ENCODE measurements at places on chromosomes 12 and 14.

DNA sequence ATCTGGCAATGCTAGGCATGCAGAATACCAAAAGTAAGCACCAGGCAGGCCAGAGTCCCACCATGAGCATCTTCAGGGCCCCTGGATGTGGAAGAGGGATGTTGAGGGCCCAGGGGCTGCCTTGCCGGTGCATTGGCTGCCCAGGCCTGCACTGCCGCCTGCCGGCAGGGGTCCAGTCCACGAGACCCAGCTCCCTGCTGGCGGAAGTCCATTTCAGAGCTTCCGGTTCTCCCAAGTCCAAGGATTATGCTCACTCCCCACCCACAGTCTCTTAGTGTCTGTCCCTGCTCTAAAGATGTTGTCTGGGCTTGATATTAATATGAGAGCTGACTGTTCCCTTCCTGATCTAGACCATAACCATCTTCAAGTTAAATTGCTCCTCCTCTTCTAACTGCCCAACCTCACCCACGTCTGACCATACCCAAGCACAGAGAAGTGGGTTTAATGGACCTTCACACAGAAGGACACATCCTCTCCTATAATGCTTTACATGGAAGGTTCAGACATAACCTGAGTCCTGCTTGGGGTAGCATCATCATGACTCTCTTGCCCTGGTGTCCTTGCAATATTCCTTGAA is 117.4 kb downstream of the DAD1 start:
- no peak for DNase-seq

DNA sequence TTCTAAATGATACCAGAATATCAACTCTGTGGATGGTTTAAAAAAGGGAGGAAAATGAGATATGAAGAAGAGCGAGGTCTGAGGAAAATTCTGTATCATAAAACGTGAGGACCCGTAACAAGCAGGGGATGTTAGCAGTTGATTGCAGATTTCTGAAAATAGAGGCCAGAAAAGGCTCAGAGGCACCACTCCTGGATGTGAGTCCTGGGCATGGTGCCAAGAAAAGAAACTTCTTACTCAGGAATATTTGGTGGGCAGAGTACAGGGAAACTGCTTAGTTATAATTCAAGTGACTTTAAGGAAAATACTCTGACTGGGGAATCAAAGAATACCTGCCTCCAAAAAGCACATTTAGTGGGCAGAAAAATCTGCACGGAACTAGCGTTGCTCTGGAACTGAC is 85.5 kb downstream of the PRICKLE1 start:
- no peak for DNase-seq

GRCh38 chr12:51000245-51000644 is 25.9 kb downstream of the SLC11A2 start:
- no peak for DNase-seq

DNA sequence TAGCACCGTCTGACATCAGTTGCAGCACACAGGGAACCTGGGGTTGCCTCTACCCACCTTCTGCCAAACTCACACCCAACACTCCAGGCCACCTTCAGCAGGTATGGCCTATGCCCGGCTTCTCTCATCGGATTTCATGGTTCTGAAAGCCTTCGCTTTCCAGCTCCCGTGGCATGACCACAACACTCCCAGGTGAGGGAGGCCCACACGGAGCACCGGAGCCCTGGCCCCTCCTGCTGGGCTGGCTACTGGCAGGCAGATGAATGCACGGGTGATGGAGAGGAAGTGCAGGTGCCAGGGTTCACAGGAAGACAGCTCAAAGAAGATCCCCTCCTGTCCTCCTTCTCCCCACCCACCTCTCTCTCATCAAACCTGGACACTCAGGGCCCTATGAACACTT is 37.2 kb downstream of the CACNA2D4 start:
- DNase-seq, result no peak

DNA sequence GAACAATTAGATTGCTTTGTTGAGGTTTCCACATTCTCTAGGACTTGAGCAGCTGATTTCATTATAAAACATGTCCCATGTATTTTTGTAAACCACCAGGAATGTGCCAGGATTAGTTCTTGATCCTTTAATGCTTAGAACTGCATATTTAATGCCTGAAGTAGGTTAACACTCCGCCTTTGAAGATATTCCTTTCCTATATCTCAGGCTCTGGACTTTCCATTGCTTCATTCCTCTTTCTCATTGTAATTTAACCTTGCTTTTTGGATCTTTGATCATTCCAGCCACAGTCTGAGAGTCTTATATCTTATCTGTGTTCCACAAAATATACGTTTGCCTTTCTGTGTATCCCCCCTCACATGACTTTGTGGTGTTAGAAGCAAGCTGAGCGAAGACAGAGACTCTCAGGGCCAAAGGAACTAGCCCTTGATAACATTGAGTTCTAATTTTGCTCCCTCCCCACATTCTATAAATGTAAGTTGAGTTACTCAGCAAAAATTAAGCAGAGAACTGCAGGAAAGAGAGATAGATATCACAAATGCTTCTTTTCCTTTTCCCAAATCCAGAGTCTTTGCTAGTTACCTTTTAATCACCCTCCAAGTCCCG is 2.4 kb upstream of the CLEC1B start:
- no peak for DNase-seq

- DNase-seq, result no peak
Observed at GRCh38 chr14:29927376-29928116, at the start of gene PRKD1. Gene PRKD1 (minus strand): TSS chr14:29927847.

DNA sequence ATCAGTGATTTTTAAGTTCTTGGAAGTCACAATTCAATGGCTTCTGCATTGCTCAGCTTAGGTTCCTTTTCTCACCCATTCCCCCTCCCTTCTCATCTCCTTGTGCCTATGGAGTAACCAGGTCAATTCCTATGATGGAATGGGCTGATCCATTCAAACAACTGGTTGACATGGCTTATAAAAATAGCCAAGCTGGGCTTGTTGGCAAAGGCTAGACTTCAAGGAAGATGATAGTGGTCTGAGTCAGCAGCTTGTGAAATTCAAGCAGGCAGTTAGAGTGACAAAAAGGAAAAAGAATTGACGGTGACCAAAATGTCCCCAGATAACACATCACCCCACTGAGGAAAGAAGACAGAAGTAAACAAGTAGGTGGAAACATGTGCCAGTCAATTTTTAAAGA is 119.9 kb upstream of the PCED1B start:
- no peak for DNase-seq

DNA sequence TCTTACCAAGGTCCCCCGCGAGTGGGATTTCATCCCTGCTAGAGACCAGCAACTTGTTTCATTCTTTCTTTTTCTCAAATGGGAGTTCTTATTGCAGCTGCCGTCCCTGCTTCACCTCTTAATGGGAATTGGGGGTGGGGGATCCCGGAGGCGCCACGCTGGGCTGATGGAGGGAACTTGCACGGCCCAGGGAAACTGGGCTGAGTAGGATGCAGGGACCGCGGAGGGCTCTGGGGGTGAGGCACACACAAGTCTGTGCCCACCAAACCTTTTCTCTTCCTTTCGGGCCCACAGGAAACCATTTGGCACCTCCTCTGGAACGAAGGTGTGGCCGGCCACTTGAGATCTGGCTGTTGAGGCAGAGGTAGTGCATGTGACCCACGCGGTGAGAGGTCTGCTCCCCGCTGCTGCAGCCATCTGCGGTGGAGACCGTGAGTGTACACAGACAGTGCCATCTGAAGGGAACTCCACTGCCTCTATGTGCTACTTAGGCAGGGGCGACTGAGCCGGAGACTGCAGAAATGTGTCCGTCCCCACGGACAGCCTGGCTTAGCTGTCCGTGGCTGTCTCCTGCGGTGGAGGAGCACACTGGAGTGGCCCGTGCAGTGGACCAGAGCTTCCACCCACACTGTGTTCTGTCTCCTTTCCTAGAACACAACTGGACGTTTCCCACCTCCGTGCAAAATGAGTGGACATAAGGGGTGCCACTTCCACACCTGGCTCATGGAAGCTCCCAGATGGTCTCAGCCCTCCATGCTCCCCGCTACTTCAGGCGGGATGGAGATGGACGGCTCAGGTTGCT is 42.1 kb upstream of the TESC start:
- no peak for DNase-seq

DNA sequence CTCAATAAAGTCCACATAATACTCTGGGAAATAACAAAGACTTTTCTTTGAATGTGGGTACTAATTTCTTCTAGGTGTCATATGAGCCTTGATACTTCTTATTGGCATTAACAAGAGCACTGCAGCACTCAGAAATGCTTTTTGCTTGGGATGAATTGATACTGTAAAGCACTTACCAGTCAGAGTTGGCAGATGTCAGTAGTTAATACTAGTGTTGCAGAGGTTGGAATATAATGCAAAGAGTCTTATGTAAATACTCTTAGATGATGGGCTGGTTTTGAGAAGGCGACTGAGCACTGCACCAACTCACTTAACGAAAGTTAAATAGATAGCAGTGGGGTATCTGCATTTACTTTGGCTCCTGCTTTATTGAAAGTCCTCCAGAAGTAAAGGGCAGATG is 25.6 kb upstream of the MBIP start:
- no peak for DNase-seq

GRCh38 chr14:89317051-89317691 is 99.9 kb downstream of the FOXN3 start:
- no peak for DNase-seq

DNA sequence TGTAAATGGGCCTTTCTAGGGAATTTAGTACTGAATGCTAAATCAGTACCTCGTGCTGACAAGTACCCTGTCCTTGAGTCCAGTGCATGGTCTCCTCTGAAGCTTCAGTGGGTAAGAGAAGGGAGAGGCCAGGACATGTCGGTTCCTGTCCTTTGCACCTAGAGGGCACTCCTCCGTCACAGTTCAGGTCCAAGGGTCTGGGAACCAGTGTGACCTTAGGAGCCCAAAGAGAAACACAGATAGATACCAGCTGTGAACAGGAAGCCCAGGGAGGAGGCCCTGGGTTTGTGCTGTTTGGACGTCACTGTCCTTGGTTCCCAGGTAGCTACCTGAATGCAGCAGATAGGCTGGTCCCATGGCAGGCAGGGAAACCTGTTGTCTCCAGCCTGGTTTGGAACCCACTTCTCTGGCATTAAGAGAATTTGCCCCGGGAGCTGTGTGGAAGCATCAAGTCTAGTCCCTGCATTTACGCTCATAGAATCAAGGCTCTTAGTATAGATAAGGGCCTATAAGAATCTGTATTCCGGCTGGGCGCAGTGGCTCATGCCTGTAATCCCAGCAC is 3.9 kb upstream of the FGF23 start:
- no peak for DNase-seq

DNA sequence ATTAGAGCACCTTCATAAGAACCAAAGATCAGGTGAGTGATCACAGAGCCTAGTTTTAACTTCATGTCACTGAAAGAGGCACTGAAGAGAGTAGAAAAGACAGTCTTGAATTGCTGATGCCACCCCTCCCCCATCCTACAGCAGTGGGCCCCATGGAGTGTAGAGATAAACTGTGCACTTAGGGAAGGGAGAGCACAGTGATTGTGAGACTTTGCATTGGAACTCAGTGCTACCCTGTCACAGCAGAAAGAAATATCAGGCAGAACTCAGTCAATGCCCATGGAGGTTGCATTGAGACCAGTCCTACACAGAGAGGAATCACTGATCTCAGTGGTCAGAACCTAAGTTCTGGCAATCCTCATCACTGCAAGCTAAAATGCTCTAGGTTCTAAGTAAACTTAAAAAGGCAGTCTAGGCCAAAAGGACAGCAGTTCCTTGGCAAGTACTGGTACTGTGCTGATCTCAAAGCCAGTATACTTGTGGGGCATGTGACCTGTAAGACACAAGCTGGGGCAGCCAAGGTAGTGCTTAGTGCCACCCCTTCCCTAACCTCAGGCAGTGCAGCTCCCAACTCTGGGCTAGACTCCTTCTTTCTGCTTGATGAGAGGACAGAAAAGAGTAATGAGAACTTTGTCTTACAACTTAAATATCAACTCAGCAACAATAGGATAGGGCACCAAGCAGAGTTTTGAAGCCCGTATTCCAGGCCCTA is 94.1 kb downstream of the FSCB start:
- DNase-seq, result no peak

GRCh38 chr12:121107681-121108080 is 25.0 kb upstream of the P2RX7 start:
- no peak for DNase-seq

GRCh38 chr12:91896286-91897024 is 249.2 kb downstream of the BTG1 start:
- DNase-seq, result no peak

GRCh38 chr12:32499048-32499447 is 99.7 kb downstream of the FGD4 start:
- no peak for DNase-seq

GRCh38 chr14:58987591-58987990 is 200.9 kb upstream of the DAAM1 start:
- DNase-seq, result no peak

GRCh38 chr12:88720785-88721650 is 140.7 kb upstream of the KITLG start:
- DNase-seq, result no peak

DNA sequence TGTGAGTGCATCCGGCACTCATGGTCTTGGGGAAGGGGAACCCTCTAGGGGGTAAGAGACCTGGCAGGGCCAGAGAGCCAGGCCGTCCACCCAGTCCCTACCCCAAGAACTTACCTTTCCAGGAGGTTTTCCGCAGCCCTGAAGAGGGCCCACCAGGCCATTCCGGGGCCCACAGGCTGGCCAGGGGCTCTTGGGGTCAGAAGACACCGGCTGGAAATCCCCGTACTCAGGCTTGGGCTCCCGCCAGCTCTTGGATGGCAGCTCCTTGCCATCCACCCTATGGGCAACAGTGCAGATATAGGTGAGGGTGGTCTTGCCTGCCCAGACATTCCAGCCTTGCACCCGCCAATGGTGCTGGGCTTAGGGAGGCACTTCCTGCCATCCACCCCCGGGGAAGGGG is 34.6 kb downstream of the NCKAP5L start:
- no peak for DNase-seq

DNA sequence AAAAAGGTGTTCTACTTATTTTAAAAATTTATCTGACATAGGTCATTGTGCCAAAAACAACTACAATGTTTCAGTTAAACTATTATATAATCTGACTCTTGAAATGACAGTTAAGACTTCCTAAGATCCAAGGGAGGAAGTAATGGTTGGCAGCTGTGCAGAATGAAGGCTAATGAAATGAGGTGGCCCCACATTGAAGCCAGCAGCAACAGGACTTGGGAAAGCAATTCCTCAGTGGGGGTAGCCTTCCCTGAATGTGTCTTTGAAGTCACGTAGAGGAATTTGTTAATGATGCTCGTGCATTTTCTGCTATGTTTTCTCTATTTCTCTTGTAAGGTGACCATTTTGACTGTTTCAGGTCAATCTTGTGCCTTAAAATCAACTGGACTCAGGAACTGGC is 162.4 kb upstream of the DAAM1 start:
- DNase-seq, result no peak

DNA sequence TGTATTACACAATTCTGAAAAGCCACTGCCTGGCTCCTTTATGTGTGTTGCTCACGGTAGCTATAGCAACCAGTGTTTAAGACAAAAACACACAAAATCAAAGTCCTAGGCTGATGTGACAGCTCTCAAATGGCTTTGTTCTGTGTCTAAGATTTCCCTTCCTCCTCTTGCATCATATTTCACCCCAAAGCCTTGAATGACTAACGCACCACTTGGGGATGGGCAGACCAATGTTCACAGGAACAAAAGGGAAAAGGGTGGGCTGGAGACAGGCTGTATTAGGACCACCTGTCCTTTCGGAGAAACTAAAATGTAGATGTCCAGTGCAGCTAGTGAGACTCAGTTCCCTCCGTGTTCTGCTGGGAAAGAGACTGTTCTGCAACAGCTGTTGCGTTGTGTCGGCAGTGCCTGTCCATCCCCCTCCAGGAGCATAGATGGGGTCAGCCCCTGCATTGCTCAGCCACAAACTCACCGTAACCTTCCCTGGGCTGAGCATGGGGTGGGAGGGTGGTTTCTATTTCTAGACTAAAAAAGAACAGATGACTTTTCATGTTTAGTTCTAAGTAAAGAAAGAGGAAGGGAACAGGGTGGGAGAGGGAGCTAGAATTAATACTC is 26.8 kb upstream of the DAAM1 start:
- no peak for DNase-seq

GRCh38 chr14:77556946-77557345 is 58.3 kb upstream of the ISM2 start:
- no peak for DNase-seq
